ENCODE measurements at places on chromosomes 7 and 10.
A peak's percentile ranks its signal among the peaks of the same experiment; 100 is the strongest.

GRCh38 chr10:21184216-21184615, 287.1 kb upstream of the NEBL start:
- DNase-seq: no peak

- no peak for DNase-seq
Measured at GRCh38 chr10:5079306-5079830, 14.8 kb upstream of the AKR1C3 start.

DNA sequence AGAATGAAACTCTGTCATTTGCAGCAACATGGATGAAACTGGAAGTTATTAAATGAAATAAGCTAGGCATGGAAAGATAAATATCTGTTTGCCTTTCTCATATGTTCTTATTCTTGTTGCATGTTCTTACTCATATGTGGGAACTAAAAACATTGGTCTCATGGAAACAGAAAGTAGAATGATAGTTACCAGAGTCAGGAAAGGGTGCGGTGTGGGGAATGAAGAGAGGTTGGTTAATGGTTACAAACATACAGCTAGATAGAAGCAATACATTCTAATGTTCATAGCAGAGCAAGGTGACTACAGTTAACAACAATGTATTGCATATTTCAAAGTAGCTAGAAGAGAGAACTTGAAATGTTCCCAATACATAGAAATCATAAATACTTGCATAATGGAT, 105.1 kb downstream of the FAM107B start:
- DNase-seq: peak; percentile 6

GRCh38 chr7:36047091-36047658, 105.9 kb upstream of the EEPD1 start:
- peak; percentile 14 for DNase-seq

- no peak for DNase-seq
Measured at GRCh38 chr7:73369009-73369408, 41.0 kb downstream of the FKBP6 start.

GRCh38 chr10:64036321-64036930, 515.2 kb downstream of the REEP3 start:
- peak; percentile 73 for DNase-seq

DNA sequence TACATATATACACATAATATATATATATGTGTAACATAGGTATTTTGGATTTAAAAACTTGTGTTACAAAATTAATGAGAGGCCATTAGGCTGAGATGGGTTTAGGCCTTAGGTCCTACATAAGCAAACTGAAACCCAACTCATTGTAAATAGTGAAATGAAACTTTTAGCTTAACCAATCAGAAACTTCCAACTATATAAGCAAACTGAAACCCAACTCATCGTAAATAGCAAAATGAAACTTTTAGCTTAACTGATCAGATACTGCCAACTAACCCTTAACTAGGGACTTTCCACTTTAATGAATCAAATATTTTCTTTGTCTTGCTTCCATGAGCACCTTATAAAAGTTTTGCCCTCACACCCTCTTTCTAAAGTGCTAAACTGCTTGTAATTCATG, 17.3 kb upstream of the SAMD9L start:
- DNase-seq: peak; percentile 92

- no peak for DNase-seq
Measured at GRCh38 chr7:7428806-7429205, 106.9 kb downstream of the COL28A1 start.

- no peak for DNase-seq
Measured at GRCh38 chr7:44079331-44080021, 2.9 kb downstream of the POLM start.

- DNase-seq: no peak
Measured at GRCh38 chr10:109317746-109318366, 605.5 kb downstream of the XPNPEP1 start.

GRCh38 chr10:12130237-12130872, 878 bp downstream of the SEC61A2 start:
- peak; percentile 53 for DNase-seq

DNA sequence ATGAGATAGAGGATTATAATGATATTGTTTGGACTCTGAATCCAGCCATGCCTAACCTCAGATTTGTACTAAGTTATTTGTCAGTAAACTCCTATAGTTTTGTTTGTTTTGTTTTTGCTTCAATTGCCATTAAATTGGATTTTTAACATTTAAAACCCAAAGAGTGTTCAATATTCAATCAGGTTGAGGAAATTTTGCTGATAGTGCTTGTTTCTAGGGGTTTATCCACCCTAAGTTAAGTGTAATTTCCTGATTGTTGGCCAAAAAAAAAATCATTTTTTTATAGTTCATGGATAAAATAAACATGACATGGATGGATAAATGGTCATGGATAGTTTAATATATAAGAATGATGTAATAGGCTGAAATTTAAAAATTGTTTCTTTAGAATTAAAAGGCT, 11.4 kb upstream of the BET1 start:
- DNase-seq: no peak

- DNase-seq: no peak
Measured at GRCh38 chr10:119693262-119693957, 32.4 kb upstream of the INPP5F start.

- peak; percentile 8 for DNase-seq
Measured at GRCh38 chr10:116457488-116457887, 29.8 kb downstream of the PNLIPRP3 start.

GRCh38 chr7:98317366-98318040, 36.0 kb downstream of the BRI3 start:
- DNase-seq: no peak

DNA sequence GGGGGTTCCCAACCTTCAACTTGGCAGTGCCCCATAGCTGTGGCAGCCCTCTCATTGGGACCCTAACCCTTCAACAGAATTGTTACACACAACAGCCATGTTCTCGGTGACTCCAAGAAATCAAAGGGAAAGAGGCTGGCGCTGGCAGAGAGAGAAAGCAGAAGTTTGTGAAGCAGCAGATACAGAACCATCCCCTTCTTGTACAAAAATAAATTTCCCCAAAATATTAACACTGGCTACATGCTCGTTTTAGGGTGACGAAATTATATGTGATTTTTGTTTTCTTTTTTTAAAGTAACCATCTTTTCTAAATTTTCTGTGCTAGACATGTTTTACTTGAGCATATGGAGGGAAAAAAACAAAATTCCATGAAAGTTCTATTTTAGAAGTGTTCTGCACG, 45.2 kb upstream of the SAMD8 start:
- peak; percentile 52 for DNase-seq
